Mesothelial cell of epicardium (in vitro differentiated cells): ENCODE measurements at places on chromosomes 7 and 10.

DNA sequence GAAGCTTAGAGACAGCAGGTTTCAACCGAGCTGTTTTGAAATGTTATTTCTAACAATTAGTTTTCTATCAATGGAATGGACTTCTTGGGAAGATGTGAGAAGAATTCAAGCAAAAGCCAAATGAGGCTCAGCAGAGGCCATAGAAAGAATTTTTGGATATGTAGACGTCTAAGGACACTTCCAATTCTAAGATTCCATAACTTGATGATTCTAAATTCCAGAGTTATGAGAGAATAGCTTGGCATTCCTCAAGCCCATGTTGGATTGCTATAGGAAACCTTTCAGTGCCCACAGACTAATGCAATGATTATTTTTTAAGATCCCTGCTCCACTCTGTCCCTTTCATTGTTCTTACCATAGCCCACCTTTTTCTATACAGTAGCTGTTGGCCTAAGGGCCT is 77.2 kb upstream of the PALS2 start:
- DNase-seq, result no peak

DNA sequence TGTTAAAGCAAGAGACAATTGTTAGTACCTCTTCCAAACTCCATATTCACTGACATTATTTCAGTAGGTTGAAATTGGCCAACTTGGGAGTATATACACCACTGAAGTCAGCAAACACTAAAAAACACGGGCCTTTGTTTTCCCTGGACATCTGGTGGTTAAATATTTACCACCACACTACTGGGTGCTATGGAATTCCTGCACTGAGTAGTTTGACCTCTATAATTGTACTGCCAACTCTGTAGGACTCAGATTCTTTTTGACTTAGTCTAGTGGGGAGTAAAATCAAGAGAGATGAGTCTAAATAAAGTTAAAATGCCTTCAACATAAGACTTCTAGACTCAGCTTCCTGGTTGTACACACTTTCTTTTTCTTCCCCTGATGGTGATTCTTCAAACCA is 41.3 kb upstream of the TES start:
- no peak for DNase-seq

- no peak for DNase-seq
These were observed 37.6 kb downstream of the PAPOLB start for GRCh38 chr7:4824120-4824775.

GRCh38 chr7:122770686-122771335 is 68.1 kb upstream of the RNF148 start:
- no peak for DNase-seq

- DNase-seq, result no peak
These were observed 170.4 kb downstream of the TAX1BP1 start for GRCh38 chr7:27910326-27910725.

- no peak for DNase-seq
These were observed 175.2 kb upstream of the GRB10 start for GRCh38 chr7:50957855-50958254.

DNA sequence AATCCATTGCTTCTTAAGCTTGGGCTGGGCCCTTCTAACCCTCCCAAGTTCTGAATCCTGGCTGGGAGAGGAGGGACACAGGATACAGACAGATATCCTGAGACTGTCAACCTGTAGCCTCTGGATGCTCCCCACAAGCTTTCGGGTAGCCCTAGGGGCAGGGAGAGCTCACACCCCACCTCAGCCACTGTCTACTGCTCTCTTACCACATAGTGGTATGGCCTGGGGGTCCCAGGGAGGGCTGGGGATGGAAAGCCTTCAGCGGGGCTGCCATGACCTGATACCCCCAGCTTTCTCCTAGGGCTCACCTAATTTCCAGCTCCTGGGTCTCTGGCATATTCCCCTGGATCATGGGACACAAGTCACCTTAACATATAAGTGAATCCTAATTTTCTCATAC is 25.1 kb downstream of the CRHR2 start:
- DNase-seq, result no peak

DNA sequence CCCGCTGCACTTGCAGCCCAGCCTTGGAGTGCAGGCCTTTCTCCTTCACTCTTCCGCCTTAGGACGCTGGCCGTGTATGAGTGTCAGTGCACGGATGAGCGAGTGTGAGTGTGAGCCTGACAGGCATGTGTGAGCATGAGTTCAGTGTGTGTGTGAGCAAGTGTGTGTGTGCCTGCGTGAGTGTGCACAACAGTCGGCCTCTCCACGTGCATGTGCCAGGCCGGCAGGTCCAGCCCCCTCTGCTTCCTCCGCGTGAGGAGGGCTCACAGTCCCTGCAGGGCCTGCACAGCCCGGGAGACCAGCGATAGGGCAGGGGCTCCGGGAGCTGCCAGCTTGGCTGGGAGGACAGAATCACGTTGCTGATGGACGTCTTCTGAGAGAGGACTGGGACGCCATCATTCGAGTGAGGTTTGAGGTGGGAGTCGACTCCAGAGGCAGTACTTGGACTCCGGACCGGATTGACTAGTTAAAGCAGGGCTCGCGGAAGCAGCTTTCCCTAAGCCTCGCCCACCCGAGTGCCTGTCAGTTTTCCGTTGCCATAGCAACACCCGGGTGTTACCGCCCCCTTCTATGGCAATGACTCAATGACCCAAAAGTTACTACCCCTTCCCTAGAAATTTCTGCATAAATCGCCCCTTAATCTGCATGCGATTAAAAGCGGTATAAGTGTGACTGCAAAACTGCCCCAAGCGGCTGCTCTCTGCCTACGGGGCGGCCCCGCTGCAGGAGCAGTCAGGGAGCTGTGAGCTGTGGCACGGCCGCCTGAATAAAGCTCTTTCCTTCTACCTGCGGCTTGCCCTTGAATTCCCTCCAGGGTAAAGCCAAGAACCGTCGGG is 19.6 kb upstream of the CFAP46 start:
- peak; percentile 56 for DNase-seq

- DNase-seq, result no peak
These were observed 23.6 kb upstream of the PWWP2B start for GRCh38 chr10:132373241-132373955.

DNA sequence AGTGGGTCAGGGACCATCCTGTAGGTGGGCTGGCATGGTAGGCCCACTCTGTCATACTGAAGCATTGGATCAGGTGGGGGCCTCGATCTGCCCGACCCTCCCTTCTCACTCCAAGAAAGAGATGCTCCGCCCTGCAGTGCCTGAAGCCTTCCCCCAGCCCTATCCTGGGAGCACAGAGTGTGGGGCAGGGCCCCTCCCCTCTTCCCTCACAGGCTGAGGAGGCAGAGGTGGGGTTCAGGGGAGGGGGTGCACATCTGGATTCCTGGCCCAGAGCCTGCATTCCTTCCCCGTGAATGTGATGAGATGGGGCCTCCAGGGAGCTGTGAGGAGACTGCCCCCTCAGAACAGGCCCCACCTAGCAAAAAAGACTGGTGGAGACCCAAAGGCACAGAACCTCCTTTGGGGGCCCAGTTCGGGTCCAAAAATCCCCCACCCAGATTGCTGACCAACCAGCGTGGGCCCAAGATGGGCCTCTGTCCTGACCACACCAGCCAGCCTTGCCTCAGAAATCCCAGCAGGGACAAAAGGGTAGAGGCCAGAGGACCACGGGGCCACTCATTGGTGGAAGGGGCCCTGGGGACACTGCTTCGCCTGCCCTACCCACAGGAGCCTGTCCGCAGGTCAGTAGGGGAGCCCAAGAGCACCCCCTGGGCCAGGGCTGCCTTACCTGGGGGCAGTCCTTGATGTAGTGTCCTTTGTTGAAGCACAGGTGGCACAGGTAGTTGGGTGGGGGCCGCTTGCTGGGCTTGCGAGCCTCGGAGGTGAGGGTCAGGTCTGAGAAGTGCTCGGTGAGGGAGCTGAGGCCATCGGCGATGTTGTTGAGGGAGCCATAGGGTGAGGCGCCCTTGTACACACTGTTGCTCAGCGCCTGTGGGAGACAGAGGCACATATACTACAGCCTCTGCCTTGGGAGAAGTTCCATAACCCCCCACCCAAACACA is 13.3 kb downstream of the ZCCHC24 start:
- DNase-seq, result no peak

GRCh38 chr7:123752534-123752933 is 3.7 kb upstream of the WASL start:
- DNase-seq, result no peak

- no peak for DNase-seq
These were observed 90.3 kb upstream of the FAM133B start for GRCh38 chr7:92680442-92680841.

- DNase-seq, result no peak
These were observed 8.9 kb upstream of the VSTM4 start for GRCh38 chr10:49123981-49124950.

DNA sequence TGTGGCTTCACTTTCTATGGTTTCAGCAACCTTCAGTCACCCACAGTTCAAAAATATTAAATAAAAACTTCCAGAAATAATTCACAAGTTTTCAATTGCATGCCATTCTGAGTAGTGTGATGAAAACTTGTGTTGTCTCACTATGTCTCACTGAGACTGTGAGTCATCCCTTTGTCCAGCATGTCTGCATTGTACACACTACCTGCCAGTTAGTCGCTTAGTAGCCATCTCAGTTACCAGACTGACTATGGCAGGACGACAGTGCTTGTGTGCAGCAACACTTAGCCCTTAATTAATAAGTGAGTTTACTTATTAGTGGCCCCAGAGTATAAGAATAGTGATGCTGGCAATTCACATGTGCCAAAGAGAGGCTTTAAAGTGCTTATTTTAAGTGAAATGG is 22.5 kb downstream of the CCDC186 start:
- no peak for DNase-seq

DNA sequence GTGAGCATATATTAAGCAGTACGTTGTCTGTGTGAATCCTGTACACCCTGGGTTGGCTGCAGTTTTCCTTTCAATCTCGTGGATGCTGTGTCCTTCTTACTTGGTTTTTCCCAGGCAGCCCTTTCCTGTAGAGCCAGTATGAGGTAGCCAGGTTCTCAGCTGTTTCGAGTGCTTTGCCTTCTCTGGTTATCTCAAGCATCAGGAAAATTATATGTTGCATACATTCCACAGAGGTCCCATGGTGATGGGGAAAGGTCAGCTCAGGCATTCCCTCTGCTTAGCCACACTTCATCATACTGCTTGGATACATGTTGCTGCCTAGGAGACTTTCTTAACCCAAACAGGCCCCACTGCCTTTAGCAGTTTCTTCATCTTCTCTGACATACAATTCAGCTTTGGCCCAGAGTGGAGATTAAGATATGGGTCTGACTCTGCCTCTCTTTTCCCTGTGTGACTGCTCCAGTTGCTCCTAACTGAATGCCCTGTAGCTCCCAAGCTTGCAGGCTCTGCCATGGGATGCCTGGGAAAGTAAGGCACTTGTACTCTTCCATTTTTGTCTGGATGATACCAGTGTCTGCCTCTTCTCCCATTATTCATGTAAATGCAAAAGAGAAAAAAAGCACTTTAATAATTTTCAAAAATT is 11.3 kb downstream of the GNAI1 start:
- no peak for DNase-seq

DNA sequence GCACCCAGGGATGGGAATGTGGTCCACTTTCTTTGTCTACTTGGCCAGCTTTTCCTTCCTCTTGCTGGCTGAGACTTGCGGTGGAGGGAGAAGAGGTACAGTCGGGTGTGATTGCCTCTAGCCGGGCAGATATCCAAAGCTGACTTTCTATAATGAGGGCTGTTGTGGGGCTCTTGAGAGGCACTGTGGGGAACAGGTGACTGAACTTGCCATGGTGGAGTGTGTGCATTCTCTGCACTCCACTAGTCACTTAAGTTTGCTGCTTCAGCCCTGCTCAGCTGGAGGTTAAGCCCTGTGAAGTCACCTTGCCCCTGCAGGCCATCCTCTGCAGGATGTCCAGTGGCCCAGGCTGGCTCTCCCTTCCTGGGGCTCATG is 116.6 kb downstream of the AOAH start:
- DNase-seq, result no peak

GRCh38 chr7:10181996-10182395 is 791.7 kb upstream of the PHF14 start:
- no peak for DNase-seq

DNA sequence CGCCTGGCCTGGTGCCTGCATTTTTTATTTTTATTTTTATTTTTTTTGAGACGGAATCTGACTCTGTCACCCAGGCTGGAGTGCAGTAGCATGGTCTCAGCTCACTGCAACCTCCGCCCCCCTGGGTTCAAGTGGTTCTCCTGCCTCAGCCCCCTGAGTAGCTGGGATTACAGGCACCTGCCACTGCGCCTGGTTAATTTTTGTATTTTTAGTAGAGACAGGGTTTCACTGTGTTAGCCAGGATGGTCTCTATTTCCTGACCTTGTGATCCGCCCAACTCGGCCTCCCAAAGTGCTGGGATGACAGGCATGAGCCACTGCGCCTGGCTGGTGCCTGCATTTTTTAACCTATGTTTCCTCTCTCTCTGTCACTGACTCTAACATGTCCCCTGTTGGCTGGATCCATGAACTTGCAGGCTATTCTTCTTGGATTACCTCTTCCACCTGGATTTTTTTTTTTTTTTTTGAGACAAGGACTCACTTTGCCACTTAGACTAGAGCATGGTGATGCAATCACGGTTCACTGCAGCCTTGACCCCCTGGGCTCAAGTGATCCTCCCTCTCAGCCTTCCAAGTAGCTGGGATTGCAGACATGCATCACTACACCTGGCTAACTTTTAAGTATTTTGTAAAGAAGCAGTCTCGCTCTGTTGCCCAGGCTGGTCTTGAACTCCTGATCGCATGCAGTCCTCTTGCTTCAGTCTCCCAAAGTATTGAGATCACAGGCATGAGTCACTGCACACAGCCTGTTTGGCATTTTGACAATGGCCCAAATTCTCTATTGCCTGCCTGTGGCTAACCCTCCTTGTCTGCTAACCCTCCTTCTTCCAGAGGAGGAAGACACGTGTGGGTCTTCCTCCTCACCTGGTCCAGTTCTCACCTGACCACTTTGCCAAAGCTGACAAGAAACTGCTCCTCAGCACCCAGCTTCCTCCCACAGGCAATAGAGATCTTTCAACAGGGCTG is 23.0 kb upstream of the PRPF18 start:
- no peak for DNase-seq

DNA sequence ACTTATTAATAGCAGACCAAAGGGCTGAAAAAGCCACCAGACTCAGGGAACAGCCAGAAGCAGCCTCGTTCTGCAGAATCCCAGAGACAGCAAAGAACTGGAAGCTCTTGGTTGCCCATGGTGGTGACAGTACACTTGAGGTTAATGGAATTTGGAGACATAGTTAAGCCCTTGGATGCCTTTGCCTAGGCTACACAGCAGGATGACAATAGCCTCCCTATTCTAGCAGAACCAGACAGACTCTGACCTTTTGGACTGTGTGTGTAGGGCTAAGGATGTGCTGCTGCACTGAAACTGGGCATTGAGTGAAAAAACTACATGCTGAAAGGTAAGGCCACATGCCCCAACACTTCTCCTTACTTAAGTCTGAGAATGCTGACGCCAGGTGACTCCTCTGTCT is 22.7 kb downstream of the OTUD1 start:
- no peak for DNase-seq

GRCh38 chr10:73901261-73901660 is 9.7 kb upstream of the PLAU start:
- DNase-seq, result no peak

GRCh38 chr7:140683657-140684056 is 10.9 kb downstream of the ADCK2 start:
- no peak for DNase-seq

DNA sequence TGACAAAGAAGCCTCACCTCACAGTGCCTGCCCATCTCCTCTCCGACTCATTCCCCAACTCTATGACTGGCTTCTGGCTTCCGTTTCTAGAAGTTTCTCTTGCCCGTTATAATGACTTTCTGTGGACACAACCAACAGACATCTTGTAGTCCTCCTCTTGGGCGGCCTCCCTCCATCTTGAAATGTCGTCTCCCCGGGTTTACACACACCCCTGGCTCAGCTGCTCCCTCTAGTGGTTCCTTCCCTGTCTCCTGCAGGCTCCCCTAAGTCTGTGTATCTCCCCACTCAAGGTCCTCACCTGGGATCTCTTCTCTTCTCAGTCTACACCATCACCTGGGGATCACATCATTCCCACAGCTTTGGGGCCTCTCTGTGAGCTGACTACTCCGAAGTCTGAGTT is 123.4 kb upstream of the NEBL start:
- DNase-seq, result no peak
